Fibroblast of upper back skin (primary cell): ENCODE measurements at places on chromosomes 2 and 18.

- no peak for DNase-seq
Measured at GRCh38 chr18:47830772-47831171, 99.7 kb downstream of the SMAD2 start.

- DNase-seq: no peak
Measured at GRCh38 chr18:7230626-7231349, at the start of gene LRRC30. TSS of gene LRRC30 (plus strand) at chr18:7231089. CDS start at chr18:7231139, 50 bp downstream.

- DNase-seq: peak; percentile 89
Measured at GRCh38 chr18:13500227-13500865, 226.0 kb downstream of the FAM210A start.

DNA sequence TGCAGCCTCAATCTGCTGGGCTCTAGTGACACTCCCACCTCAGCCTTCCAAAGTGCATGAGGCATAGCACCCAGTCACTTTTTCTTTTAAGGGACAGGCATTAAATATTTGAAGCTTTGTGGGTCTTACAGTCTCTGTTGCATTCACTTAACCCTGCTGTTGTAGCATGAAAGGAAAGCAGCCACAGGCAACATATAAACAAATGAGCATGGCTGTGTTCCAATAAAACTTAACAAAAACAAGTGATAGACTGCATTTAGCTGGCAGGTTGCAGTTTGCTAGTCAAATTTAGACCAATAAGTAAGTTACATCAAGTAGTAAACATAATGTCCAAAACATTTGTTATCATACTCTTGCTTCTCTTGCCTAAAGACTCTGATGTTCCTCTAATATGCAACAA is 297.3 kb upstream of the MMADHC start:
- no peak for DNase-seq

DNA sequence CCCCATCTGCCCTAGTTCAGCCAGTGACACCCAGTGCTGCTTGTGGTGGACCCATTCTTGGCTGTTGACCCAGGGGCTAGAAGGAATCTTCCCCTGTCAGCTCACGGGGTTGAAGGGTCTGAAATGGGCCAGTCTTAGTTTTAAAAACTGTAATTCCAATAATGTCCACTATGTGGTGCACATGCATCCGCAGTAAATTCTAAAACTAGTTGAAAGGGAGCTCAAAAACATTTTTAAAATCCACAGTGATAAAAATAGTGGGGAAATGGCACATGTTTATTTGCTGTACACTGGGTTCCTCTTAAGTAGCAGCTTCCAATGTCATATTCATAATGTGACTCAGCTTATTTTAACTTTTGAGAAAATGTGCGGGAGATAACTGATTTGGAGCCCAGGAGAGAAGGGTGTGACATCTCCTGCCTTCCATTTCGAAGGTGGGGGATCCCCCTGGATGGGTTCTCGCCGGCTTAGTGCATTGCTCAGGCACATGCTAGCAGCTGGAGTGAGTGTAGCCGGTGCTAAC is 32.8 kb downstream of the GRHL1 start:
- DNase-seq: peak; percentile 46

GRCh38 chr2:58180635-58181034 is 60.5 kb downstream of the FANCL start:
- no peak for DNase-seq

- peak; percentile 24 for DNase-seq
Measured at GRCh38 chr2:189056200-189057106, 82.3 kb downstream of the COL3A1 start.

GRCh38 chr2:158413581-158413980 is 43.0 kb downstream of the CCDC148 start:
- DNase-seq: peak; percentile 41

DNA sequence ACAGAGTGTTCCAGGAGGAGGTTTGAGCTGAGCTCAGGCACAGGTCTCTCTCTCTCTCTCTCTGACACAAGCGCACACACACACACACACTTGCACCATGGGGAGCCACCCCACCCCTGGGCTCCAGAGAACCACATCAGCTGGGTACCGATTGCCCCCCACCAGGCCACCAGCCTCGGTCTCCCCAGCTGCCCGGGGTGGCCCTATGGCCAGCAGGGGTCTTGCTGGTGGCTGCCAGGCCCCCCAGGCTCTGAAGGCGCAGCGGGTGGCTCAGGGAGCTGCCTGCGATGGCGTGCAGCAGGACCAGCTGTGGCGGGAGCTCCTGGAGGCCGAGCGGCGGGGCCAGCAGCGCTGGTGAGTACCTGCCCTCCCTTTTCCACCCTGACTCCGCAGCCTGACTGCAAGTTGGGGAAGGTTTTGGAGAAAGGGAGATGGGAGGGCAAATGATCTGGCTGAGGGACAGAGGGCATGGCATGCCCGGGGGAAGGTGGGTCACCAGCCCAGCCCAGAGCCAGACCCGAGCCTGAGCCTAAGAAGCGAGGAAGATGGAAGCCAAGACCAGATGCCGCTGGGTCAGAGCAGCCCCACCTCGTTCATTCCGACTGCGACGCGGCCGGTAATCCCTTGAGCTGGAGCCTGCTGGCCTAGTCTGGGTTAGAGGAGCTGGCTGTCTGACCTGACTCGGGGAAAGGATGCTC is 21.9 kb upstream of the SLC66A3 start:
- DNase-seq: no peak

- DNase-seq: no peak
Measured at GRCh38 chr2:47346638-47347037, 56.3 kb upstream of the MSH2 start.

GRCh38 chr2:58065248-58065647 is 18.6 kb downstream of the VRK2 start:
- DNase-seq: peak; percentile 19

DNA sequence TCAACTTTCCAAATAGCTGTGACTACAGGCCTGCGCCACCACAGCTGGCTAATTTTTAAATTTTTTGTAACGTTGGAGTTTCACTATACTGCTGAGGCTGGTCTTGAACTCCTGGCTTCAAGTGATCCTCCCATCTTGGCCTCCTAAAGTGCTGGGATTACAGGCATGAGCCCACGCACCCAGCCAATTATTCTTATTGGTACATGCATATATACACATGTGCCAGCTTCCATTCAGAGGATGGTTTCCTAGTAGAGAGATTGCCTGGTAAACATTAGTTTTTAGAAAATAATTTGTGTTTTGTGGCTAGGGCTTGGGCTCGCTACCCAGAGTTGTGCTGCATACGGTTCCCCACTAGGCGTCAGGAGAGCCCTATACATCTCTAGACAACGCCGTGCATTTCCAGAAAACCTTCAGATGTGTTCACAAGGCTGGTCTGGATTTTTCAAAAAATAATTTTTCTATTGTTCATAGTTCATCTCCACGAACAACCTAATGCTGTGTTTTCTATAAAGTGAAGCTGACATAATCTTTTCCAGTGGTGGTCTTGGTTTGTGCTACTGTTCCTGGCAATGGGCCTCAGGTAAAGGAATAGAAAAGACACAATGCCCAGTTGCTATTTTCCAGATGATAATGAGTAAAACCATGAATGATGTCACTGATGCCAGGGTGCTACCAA is 14.6 kb upstream of the AFG3L2 start:
- peak; percentile 71 for DNase-seq

DNA sequence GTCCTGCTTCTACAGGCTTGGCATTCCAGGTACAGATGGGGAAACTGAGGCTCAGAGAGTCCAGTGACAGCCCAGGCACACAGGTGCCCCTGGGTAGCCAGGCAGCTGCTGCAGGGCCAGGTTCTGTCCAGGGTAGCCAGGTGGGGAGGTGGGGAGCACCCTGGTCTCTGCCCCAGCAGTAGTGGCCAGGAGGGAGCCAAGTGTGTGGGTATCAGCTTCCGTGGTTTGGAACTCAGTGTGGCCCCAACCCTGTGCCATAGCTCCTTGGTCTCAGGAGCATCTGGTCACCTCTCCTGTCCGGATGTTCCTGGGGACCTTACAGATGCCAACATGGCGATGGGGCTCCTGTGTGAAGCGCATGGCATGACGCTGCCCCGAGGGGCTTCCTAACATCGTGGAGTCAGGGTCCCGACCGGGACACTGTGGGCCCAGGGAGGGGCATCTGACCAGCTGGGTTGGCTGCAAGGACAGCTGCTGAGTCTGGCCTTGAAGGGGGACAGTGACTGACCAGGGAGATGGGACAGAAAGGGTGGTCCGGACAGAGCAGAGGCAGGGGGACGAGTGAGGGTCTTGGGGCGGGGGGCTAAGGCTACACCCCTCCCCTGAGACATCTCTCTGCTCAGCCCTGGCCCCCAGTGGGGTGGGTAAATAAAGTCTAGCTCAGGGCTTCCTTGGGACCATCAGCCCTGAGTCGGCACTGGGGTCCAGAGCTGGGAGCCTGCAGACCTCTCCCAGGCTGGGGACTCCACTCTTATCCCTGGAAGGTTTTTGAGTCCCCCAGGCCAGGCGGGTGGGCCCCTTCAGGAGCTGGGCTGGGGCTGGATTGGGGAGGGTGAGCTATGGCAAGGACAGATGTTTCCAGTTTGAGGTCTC is 76.0 kb upstream of the SMAD7 start:
- no peak for DNase-seq

DNA sequence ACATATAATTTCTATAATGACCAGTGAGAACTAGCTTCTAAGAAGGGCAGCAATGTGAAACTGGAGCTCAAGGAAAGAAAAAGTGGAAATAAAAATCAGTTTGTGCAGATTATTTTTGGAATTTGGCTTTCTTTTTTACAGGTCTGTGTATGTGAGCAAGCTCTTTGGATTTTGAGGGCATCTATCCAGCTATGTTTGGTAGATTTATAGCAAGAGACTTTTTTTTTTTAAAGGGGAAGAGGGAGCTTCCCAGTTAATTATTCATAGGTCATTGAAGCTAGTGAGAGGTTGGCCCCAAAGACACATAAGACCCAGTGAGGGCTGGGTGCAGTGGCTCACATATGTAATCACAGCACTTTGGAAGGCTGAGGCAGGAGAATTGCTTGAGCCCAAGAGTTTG is 24.0 kb upstream of the COLEC12 start:
- DNase-seq: peak; percentile 89

- DNase-seq: no peak
Measured at GRCh38 chr2:27754831-27755230, 16.7 kb upstream of the MRPL33 start.

- DNase-seq: no peak
Measured at GRCh38 chr2:16394072-16394985, 271.3 kb downstream of the CYRIA start.

DNA sequence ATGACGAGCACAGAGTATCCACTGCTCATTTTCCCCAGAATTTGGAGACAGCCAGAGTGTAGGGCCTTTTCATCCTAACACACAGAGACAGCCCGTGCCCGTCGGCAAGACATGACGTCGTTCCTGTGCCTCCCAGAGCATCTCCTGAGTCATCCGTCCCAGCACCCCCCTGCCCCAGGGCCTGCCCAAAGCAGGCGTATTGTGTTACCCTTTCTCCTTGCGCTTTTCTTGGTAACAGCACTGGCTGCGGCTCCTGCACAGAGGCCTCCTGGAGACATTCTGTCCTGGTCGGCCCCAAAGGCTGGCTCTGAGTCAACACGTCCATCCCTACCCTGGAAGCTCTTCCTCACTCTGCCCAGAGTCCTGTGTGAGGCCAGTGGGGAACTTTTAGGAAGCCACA is 217.1 kb downstream of the KLHL29 start:
- DNase-seq: peak; percentile 70

- no peak for DNase-seq
Measured at GRCh38 chr2:112642561-112642960, 3.2 kb upstream of the SLC20A1 start.

GRCh38 chr2:62313449-62314227 is 117.7 kb downstream of the B3GNT2 start:
- DNase-seq: no peak

GRCh38 chr2:5696404-5696944 is 4.3 kb downstream of the SOX11 start:
- no peak for DNase-seq

DNA sequence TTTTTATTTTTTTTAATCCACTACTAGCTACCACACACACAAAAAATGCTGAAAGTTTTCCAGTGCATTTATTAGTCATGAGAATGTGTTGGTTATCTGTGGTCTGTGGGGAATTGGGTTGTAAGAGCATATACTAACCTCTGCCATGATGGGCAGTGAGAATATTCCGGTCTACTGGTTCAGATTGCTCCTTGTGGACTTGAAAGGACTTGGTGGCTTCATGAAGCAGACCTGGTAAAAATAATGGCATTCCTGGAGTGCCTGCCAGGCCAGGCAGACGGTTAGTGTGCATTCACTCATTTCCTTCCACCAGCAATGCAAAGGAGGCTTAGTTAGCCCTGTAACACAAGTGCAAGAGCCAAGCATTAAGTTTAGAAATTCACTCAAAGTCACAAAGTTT is 150.8 kb downstream of the THSD7B start:
- DNase-seq: no peak

GRCh38 chr2:113075600-113075999 is 7.8 kb downstream of the IL1F10 start:
- DNase-seq: no peak

- no peak for DNase-seq
Measured at GRCh38 chr2:138306626-138307025, 194.9 kb upstream of the SPOPL start.

DNA sequence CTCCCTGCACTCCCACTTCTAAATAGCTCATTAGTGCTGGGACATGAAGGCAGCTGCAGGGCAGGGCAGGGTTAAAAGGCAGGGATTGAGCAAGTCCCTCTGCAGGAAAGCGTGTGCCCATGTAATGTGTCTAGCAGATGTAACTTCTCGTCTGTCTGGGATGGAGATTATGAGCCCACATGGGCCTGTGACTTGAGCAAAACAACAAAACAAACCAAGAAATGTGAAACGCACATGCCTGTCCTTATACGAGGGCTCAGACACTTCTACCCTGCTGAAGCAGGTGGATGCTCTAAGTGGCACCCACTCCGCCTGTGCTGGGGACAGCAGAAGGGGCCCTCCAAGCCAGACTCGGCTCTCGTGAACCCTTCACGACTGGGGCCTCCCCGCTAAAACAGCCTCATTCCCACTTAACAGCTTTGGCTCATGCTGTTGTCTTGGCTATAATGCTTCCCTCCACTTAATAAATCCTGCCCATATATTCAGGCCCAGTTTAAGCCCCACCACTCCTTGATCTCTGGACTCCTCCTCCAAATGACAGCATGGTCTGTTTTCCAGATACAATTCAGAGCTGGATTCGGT is 40.9 kb downstream of the TMEM247 start:
- DNase-seq: no peak

DNA sequence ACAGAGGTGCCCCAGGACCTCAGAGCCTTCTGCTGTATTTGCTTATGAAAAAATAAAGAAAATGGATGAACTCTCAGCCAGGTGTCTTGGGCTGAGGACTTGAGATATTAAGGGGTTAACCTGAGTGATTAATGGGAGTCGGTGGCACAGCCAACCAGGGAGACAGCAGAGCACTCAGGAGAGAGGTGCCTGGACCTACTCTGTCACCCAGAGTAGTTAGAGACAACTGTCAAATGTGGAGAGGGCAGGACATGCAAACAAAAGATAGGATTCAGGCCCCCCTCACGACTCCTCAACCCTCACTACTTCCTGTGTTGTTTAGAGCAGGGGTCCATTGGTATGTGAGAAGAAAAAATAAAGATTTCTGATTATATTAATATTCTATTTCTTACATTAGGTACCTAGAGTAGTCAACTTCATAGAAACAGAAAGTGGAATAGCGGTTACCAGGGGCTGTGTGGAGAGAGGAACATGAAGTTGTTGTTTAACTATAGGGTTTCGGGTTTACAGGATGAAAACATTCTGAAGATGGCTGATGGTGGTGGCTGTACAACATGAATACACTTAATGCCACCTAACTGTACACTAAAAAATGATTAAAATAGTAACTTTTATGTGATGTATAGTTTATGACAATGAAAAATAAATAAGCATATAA is 28.6 kb upstream of the CETN1 start:
- DNase-seq: no peak
